ENCODE measurements at places on chromosomes 5 and 9.
A peak's percentile ranks its signal among the peaks of the same experiment; 100 is the strongest.

DNA sequence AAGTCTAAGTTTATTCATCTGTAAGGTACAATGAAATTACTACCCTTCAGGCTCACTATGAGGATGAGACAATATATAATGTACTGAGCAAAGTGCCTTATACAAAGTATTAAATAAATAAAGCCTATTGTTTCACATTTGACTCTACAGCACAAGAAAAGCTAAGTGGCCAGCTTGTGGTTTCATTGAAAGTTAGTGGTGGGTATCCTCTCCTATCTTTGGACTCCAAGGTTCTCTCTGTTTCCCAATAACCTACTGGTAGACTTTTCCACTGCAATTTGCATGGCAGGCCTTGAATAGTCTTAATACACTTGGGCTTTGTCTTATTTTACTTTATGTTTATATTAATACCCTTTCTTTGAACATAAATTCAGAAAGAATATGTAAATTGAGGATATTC, 262.7 kb downstream of the DEPDC1B start:
- DNase-seq: no peak

- DNase-seq: no peak
Observed at GRCh38 chr9:96109680-96110351, 192.2 kb downstream of the HSD17B3 start.

DNA sequence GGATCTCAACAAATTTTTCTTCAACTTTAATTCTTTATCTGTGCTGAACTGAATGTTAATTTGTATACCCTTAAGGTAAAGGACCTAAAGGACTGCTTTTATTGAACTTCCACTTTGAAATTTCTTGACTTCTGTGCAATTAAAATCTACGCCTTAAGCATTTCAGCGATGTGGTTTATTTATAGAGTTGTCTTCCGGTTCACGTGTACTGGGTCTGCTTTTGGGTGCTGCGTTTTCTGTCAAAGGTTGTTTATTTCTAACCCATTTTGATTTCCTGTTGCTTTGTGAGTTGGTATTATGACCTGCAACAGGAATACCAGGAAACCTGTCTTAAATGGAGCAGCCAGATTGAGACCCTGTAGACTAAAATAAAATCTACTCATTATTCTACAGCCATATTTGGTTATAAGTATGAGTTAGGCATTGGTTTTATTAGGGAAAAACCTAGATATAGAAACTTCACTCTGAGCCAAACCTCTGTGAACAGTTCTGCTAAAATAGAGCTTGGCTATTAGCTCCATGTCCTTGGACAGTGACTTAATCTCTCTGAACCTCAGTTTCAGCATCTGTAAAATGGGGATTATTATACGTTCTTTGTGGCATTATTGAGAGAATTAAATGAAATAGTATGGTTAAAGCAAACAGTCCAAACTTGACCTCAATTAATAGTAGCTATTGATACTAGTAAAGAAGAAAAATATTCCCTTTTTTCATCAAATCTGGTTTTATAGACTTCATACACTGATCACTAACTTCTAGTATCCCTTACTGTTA, 3.5 kb downstream of the MRRF start:
- DNase-seq: no peak

DNA sequence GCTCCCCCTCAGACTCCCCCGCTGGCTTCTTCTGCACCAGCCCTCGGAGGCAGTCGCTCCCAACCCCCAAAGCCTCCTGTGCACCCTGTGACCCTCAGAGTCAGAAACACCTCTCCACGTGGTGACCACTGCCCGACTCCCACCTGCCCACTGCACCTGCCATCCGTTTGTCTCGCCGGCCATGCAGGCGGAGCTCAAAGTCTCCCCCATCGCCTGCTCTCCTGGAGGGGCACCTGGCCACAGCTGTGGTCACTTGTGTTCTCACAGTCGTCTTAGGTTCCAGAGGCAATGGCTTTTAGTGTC, 38.2 kb downstream of the MRPL36 start:
- DNase-seq: no peak

DNA sequence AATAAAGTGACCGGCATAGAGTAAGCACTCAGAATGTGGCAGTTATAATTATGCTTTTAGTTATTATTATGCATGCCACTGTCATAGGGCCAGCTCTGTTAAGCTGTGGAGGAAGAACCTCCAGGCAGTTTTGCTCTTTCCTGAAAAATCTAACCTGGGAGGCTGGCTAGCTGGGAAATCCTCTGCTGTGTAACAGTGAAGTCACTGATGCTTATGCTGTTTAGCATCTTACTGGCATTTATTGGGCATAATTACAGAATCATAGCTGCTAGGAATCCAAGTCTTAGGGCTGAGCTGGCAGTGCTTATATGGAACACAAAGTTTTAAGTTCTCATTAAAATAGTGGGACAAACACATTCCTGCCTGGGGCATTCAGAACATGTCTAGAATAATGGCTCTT, 5.5 kb upstream of the GSN start:
- DNase-seq: no peak

DNA sequence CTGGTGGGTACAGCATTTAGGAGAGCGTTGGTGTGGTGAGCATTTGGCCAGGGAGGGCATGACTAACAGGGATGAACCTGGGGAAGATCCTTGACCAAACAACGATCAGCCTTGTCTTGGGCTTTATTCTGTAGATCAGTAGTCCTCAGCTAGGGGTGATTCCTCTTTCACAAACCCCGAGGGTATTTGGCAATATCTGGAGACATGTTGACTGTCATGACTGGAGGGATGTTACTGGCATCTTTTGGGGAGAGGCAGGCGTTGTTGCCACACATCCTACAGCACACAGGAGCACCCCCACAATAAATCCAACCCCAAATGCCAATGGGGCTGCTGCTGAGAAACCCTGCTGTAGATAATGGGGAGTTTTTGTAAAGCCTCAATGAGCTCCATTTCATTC, 43.9 kb downstream of the OSTF1 start:
- no peak for DNase-seq

DNA sequence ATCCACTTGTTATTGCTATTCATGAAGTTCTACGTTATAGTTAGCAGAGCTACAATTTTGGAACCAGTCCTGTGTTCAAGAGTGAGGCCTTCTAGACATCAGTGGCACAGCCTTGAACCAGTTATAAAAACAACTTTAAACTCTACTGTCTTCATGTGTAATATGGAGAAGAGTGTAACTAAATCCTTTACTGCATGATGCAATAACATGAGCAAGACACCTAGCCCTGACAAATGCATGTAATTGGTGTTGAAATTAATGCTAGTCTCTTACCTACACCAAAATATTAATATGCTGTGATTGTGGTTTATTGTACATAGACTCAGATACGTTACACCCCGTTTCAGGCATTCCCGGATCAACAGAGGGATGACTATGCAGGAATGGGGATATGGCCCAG, 654.6 kb downstream of the IRX1 start:
- no peak for DNase-seq

GRCh38 chr9:84652496-84653120, 16.9 kb upstream of the NTRK2 start:
- DNase-seq: no peak

- DNase-seq: no peak
Observed at GRCh38 chr5:177494346-177495195, 2.8 kb downstream of the PDLIM7 start.

- DNase-seq: no peak
Observed at GRCh38 chr9:36041506-36041905, 4.8 kb downstream of the RECK start.

- DNase-seq: no peak
Observed at GRCh38 chr5:173012882-173013281, 29.3 kb downstream of the ATP6V0E1 start.

- no peak for DNase-seq
Observed at GRCh38 chr5:90345684-90346083, 63.9 kb downstream of the CETN3 start.

GRCh38 chr9:92707530-92707929, 37.6 kb upstream of the IPPK start:
- no peak for DNase-seq

DNA sequence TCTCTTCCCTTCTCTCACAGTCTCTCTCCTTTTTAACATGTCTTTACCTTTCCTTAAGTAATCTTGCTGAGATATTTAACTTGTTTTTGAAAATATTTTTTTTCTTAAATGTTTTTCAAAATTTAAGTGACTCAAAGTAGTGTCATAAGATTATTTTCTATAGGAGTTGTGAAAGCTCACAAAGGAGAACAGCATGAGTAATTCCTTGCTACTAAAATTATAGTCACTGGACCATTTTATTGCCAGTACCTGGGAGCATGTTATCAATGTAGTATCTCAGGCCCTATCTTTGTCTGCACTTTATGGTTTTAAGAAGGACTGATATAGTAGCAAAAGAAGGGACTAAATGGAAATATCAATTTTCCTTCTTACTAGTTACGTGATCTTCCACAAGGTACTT, 181.9 kb downstream of the TMEM232 start:
- no peak for DNase-seq

GRCh38 chr5:93585041-93585766, 2.2 kb downstream of the NR2F1 start:
- no peak for DNase-seq

DNA sequence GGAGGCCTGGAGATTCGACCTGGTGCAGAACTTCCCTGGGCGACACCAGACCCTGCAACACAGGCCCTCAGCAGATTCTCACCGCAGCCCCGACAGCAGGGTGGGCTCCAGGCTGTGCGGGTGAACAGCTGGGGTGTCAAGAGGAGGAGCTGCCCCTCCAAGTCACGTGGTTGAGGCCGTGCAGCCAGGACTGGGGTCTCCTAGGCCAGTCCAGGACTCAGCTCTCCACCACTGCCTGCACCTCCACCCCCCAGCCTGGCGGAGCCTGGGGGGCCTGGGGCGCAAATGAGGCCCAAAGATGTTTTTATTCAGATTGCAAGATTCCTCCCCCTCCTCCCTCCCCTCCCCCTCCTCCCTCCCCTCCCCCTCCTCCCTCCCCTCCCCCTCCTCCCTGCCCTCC, 9.2 kb upstream of the AGPAT2 start:
- no peak for DNase-seq

DNA sequence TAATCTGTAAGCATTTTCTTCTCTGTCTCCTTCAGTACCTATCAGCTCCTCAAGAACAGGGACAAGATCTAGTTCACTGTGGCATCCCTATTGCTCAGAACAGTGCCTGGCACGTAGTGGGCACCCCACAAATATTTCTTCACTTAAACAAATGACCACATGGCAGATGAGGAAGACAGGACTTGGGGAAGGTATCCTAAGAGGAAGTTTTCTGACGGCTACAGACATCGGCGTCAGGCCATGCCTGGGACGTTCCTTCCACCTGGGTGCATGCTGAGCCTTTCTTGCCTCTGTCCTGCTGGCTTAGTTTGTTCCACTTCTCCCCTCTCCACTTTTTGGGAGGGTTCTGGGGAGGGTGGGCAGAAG, 60.2 kb downstream of the NEURL1B start:
- no peak for DNase-seq

DNA sequence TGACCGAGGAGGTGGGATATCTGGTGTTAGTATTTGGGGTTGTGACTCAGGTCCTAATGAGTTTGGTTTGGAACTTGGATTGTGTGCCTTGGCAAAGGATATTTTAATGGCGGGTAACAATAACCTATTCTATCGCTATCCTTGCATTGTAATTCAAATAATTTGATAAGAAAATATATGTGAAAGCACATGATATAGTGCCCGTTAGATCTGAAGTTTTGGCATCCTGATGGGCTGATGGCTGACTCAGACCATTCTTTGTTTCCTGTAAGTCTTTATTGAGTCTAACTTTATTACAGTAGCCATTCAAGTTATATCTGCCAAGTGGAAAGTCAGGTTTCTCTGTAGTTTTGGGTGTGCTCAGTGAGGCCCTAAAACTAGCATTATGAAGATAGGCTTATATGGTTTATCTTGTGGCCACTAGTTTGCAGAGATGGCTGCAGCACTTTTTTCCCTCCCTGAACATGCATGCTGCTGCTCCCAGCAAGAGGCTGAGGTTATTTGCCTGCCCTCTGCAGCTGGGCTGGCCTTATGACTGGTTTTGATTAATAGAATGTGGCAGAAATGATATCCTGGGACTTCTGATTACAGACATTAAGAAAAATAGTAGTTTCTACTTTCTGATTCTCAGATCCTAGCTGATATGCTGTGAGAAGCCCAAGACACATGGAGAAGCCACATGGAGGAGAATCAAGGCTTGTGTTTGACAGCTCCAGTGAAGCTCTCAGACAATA, 46.6 kb downstream of the CFAP95 start:
- no peak for DNase-seq

GRCh38 chr5:116766470-116766947, 191.9 kb upstream of the SEMA6A start:
- no peak for DNase-seq

GRCh38 chr9:35114113-35114839, 1.4 kb downstream of the ATOSB start:
- peak; percentile 41 for DNase-seq

GRCh38 chr9:87725356-87725899, 491 bp upstream of the CTSL start:
- DNase-seq: no peak

DNA sequence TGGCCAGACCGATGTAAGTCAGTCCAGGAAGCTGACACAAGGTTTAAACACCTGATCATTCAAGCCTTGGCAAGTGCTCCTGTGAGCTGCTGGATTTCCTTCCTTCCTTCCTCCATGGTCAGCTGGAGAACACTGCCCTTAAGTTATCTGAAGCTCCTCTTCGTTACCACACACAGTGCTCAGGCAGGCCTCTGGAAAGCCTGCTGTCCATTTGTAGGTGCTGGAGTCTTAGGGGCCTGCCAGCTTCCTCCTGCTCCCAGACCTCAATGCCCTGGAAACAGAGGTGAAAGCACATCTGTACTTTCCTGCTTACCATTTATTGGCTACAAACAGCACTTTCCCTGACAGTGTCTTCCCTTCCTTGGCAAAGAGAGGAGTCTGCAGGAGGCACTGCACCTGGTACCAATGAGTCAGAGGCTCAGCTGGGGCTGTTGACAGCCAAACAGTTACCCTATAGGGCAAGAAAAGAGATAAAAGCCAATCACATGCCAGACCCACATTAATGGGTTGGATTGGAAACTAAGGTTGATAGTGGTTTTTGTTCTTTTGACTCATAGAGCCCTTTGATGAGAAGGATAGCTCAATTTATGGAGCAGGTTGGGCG, 72.6 kb upstream of the PUM3 start:
- DNase-seq: no peak

DNA sequence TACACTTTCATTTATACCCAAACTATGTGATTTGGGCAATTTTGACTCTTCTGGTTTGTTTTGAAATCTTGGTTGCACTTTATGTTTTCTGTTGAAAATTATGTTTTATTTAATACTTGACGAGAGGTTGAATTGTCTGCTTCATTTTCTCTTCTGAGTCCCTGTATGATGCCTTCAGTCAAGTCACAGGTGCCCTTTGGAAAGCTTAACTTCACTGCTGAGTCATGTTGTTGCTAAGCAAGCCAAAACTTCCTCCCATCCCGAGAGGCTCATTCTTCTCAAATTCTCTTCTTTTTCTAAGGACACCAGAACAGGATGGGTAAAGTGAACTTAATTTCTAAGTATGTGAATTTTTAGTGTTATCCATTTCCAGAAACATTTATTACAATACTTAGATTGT, 455.3 kb upstream of the PTGER4 start:
- DNase-seq: no peak

DNA sequence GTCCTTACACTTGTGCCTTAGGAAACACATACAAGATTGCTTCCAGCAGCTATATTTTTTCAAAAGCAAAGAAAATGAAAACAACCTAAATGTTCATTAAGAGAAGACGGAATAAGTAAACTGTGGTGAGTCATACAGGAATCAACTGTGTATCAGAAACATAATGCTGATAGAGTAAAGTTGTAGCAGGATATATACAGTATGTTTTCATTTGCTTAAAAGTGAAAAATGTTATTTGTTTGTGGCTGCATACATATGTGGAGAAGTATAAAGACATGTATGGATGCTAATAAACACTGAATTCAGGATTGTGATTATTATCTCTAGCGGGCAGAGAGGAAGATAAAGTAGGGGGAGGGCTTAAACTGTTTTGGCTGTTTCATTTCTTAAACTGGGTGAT, 8.3 kb downstream of the DCTN4 start:
- DNase-seq: no peak

All from activated CD4-positive, alpha-beta T cell treated with anti-CD3 and anti-CD28 coated beads for 1 hour (primary cell).